ENCODE measurements at places on chromosomes 11 and 22.

- no peak for DNase-seq
These were observed 20.6 kb upstream of the PDE3B start for GRCh38 chr11:14623036-14623435.

GRCh38 chr22:42799461-42800405, 57.3 kb downstream of the ARFGAP3 start:
- DNase-seq, result no peak

GRCh38 chr22:19783586-19784383, 23.2 kb downstream of the TBX1 start:
- DNase-seq, result no peak

- DNase-seq, result no peak
These were observed 174.1 kb downstream of the CSNK2A3 start for GRCh38 chr11:11178671-11179638.

DNA sequence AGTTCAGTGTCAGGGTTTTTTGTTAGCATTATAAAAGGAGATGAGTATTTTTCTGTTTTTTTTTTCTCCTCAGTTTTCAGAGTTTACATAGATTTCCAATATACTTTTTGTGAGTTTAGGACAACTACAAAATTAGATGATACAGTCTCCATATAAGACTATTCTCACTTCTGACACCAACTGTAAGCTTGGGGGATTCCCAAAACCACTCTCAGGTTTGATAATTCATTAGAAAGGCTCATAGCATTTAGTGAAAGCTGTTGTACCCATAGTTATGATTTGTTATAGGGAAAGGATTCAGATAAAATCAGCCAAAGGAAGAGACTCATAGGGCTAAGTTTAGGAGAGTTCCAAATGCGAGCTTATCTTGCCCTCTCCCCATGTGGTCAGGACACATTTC, 24.1 kb downstream of the CUL5 start:
- no peak for DNase-seq

DNA sequence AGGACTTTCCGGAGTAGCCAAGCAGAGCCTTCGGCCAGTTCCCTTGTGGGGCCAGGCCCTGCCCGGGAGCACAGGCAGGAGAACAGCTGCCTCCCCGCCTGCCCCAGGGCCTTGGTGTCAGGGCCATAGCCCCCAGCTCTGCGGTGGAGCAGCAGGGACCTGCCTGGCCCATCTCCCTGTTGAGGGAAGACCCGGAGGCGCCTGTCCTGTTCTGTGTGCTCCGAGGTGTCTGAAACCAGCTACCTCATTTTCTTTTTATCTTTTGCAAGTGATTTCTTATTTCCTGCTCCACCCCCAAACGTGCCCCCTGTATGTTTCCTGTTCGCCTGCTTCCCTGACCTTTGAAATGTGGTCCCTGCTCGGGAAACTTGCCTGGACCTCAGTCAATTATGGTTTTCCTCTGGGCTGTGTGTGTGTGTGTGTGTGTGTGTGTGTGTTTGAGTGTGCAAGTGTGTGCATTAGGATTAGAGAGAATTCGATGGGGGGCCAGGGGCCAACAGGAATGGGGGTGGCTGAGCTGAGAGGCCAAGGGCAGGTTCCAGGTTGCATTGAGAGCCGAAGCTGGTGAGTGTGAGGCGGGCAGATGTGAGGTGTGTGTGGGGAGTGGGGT, 19.1 kb downstream of the LRP5 start:
- no peak for DNase-seq

GRCh38 chr11:78061921-78062311, 1.7 kb upstream of the THRSP start:
- DNase-seq, result no peak

- no peak for DNase-seq
These were observed 927.9 kb downstream of the NTM start for GRCh38 chr11:132298357-132298756.

GRCh38 chr22:20566420-20567260, 59.2 kb downstream of the MED15 start:
- peak; percentile 82 for DNase-seq

DNA sequence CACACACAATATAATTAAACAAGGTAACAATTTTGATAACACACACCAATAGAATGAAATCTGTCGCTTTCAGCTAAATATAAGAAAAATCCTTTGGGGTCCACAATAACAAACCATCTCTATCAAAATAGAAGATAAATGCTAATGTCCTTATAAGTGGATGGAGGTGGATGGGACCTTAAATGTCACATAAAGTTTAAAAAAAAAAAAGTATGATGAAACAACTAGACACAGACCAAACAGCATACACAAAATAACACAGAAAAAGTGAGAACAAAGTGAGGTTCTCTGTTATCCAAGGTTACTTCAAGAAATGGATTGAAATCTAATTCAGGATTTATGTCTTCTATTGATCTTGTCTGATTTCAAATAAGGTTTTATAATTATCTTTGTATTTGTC, 10.5 kb upstream of the OR10D3 start:
- DNase-seq, result no peak

DNA sequence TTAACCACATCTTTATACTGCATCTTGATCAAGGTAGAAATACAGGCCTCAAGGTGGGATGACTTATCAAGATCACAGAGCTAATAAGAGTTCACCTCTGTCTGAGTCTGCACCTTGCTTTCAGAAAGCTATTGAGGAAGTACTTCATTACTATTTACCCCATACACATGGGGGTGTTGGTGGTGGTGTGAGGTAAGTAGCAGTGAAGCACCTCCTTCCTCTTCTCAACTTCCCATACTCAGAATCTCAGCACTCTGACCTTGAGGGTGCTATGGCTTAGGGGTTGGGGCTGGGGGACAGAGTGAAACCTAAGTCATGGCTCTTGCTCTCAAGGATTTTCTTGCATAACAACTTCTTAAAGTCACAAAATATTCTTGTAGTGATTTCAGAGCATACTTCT, 56.9 kb downstream of the ME3 start:
- no peak for DNase-seq

- DNase-seq, result no peak
These were observed 3.6 kb upstream of the UBXN1 start for GRCh38 chr11:62682518-62682917.

GRCh38 chr11:44494785-44495184, 70.7 kb upstream of the CD82 start:
- no peak for DNase-seq

GRCh38 chr22:31968022-31968421, 23.7 kb downstream of the YWHAH start:
- no peak for DNase-seq

- DNase-seq, result no peak
These were observed 8.0 kb downstream of the ARFGAP3 start for GRCh38 chr22:42848941-42849550.

GRCh38 chr11:8253566-8253965, 10.1 kb downstream of the LMO1 start:
- DNase-seq, result no peak

DNA sequence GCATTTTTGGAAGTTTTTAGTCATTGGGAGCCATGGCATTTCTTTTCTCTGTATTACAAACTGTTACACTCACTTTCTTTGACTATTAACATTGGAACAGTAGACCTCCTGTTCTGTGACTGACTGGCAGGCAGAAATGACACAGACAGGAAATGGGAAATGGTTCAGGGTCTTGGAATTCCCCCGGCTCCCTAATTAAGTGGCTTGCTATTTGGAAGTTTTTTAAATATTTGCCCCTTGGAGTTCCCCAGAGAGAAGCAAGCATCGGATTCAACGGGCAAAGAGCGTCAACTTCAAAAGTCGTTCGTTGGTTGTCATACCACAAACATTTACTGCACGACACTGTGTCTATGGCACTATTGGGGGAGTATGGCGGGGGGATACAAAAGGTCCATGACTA, 1.1 kb upstream of the BIRC2 start:
- no peak for DNase-seq

DNA sequence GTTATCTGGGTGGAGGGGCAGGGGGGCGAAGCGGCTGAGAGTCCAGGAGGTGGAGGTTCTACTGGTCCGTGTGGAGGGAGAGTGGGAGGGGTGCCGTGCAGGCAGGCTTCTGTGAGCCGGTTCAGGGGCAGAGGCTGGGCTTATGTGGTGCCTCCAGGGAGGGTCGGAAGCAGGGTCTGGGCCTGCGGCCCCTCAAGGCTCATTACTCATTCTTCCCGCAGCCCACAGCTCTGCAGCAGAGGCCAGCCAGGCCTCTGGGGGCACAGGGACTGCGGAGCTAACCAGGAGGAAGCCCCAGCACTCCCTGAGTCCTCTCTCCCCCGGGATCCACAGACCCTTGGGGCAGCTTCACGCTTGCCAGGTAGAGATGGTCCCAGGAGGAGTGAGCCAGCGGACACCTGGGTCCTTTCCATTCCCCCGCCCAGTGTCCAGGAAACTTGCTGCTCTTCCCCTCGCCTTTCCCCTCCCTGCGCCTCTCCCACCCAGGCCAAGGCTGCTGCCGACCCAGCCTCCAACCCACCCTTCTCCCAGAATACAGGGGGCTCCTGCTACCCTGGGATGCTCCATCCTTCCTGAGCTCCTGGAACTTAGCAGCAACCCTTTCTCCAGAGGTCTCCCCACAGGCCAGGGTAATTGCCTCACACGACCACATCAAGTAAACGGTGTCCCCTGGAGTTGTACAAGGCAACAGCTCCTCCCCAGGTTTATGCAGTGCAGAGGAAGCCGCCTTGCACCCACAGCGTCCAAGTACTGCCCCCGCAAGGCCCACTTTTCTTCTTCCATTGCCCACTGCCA, 6.3 kb downstream of the NRXN2 start:
- DNase-seq, result no peak

GRCh38 chr22:45640941-45641621, 30.6 kb upstream of the ATXN10 start:
- DNase-seq, result no peak

GRCh38 chr11:101458161-101458560, 125.6 kb downstream of the TRPC6 start:
- DNase-seq, result no peak

DNA sequence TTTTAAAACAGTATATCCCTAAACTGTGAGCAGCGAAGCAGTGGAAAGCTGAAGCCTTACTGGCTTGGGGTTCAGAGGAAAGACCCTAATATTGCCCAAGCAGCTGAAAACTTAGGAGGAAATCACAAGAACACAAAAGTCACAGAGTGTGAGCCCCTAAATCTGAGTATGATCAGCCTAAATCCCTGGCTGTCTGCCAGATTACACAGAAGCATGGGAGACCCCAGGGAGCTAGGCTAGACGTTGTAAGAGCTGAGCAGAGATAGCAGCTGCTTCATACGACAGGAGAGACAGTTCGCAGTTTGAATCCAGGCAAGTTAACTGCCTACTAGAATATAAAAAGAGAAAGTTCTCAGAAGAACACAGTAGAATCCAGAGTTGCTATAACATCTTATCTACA, 81.2 kb downstream of the PACS1 start:
- DNase-seq, result no peak

DNA sequence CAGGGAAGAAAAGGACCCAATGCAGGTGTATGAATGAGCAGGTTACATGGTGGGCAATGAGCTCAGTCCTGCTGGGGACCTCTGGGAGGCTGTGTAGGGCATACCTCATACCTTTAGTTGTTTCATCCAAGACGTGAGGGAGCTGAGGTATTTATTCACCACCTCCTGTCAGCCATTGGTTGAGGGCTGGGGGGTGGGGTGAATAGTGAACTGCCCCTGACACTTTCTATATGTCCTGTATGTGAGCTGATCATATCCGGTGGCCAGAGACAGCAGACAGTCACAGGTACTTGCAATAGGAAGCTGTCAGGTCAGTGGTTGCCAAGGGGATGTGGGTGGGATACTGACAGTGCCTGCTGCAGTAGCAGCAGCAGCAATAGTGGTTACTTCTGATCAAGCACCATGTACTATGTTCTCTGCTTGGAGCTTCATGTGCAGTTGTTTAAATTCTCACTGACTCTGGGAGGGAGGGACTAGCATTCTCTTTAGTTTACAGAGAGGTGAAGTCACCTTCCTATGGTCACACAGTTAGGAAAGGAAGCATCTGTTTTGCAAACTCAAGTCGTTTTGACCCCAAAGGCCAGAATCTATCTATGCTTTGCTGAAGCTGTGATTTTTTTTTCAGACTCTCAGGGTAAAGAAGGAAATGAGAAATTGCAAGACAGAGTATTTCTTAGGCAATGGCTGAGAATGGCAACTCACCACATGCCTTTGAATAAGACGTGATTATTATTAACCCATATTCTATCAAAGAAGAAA, 54.0 kb downstream of the MIAT start:
- no peak for DNase-seq

GRCh38 chr11:132161403-132162078, 791.1 kb downstream of the NTM start:
- no peak for DNase-seq

DNA sequence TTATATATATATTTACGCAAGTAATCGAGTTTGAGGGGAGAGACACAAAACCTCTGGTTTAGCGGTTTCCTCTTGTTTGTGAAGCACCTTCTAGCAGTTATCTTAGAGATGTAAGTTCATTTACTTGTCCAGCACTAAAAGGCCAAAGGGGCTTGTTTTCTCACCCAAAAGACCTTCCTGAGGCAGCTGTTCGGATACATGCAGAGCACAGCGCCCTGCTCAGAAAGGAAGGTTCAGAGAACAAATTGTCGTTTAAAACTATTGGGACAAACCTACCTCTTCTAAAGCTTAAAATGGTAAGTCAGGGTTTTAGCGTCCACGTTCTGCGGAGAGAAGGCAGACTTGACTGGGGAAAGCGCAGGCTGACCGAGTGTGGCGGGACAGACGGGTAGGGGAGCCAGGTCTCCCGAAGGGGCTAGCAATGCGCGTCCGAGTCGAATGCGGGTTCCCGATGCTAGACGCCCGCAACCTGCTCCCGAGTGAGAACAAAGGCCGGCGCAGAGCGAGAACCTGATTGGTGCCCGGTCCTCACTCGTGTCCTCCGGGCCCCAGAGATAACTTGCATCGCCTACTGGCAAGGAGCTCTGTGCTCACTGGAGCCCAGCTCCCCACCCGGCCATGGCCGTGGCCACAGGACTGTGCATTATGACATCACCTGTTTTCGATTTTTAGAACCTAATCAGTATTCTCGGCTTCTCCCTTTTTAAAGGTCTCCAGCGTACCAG, 1.0 kb upstream of the SESN3 start:
- DNase-seq, result peak; percentile 63

- no peak for DNase-seq
These were observed 96.5 kb downstream of the EXT2 start for GRCh38 chr11:44192017-44192385.

GRCh38 chr22:32854351-32854804, 52.9 kb downstream of the TIMP3 start:
- no peak for DNase-seq

- DNase-seq, result no peak
These were observed 26.8 kb downstream of the POU2AF1 start for GRCh38 chr11:111352231-111352746.

- no peak for DNase-seq
These were observed 73.9 kb upstream of the SEZ6L start for GRCh38 chr22:26095256-26095956.

GRCh38 chr22:26725012-26725676, 67.8 kb downstream of the MIAT start:
- DNase-seq, result no peak

- no peak for DNase-seq
These were observed 79.1 kb downstream of the SERGEF start for GRCh38 chr11:17933708-17934107.

- no peak for DNase-seq
These were observed 26.2 kb downstream of the ELF5 start for GRCh38 chr11:34487430-34487829.
